ENCODE measurements at places on chromosomes 3 and 15.

GRCh38 chr3:111668888-111669488 lies 73.8 kb upstream of the ZBED2 start:
- peak; percentile 20 for DNase-seq

- no peak for DNase-seq
Measured at GRCh38 chr3:196992461-196993065, 23.9 kb upstream of the PIGZ start.

- DNase-seq = peak; percentile 69
Measured at GRCh38 chr3:109532257-109533216, 195.2 kb upstream of the DPPA4 start.

- DNase-seq = peak; percentile 48
Measured at GRCh38 chr15:40092979-40093869, 15.5 kb downstream of the BMF start.

DNA sequence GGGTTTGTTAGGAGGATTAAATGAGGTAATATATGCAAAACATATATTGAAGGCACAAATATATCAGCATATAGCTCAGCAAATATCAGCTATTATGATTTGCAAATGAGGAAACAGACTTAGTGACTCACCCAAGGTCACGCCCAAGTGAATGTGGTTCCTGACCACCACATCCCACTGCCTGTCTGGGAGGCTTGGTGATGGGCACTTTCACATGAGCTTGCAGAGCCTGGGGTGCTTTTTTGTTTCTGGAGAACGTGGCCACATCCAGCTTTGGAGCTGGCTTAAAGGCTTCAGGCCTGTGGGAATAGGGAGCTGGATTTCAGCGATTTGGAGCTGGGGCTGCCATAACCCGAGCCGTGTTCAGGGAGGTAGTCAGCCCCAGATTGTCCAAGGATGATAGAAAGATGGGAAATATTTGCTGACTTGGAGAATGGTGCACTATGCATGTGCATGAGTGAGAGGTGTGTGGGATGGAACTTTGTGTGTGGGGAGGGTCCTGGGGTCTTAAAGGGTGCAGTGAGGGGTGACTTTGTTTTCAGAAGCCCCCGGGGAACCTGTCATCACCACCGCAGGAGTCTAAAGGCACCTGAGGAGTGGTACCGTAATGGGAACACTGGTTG lies 12.0 kb upstream of the FGD5 start:
- DNase-seq = peak; percentile 53

GRCh38 chr3:117681619-117682018 lies 972.0 kb downstream of the TUSC7 start:
- DNase-seq = no peak

Measured in NCI-H526 (cell line).